ENCODE measurements at places on chromosomes 2 and 18.

- no peaks in the 10 kb centered on the region for H3K36me3 ChIP-seq
- peaks cover 37% of the 10 kb centered on the region for H3K27me3 ChIP-seq
- H3K27ac ChIP-seq: no peak overlapping the region
- no peak overlapping the region for H3K4me3 ChIP-seq
- no peak for DNase-seq
Measured at GRCh38 chr2:73272270-73272669, 12.0 kb downstream of the FBXO41 start.

DNA sequence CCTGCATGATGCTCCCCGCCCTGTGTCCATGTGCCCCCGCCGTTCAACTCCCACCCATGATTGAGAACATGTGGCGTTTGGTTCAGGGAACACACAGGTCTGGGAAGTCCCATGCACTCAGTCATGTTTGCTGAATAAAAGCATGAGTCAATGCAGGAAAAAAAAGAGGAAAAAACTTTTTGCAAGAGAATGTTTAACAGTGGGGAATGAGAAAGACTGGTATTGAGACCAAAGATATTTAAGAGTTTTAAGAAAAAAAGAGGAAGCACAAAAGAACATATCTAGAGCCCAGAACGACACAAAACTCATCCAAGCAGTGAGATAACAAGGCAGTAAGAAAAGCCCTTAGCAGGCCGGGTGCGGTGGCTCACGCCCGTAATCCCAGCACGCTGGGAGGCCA is 279.2 kb upstream of the THSD7B start:
- no peaks in the 10 kb centered on the region for H3K4me1 ChIP-seq
- no peak overlapping the region for H3K27ac ChIP-seq
- H3K4me3 ChIP-seq: no peak overlapping the region
- no peak for DNase-seq

GRCh38 chr2:144505245-144505831 is 14.6 kb downstream of the ZEB2 start:
- no peaks in the 10 kb centered on the region for H3K36me3 ChIP-seq
- H3K27me3 ChIP-seq: no peaks in the 10 kb centered on the region
- peaks cover 12% of the 10 kb centered on the region for H3K4me1 ChIP-seq
- peak; percentile 70 for DNase-seq
- no peak overlapping the region for H3K4me3 ChIP-seq

GRCh38 chr2:102264952-102265351 is 46.4 kb upstream of the IL1RL1 start:
- H3K27ac ChIP-seq: no peak overlapping the region
- no peaks in the 10 kb centered on the region for H3K36me3 ChIP-seq
- H3K4me3 ChIP-seq: no peak overlapping the region
- no peak for DNase-seq

DNA sequence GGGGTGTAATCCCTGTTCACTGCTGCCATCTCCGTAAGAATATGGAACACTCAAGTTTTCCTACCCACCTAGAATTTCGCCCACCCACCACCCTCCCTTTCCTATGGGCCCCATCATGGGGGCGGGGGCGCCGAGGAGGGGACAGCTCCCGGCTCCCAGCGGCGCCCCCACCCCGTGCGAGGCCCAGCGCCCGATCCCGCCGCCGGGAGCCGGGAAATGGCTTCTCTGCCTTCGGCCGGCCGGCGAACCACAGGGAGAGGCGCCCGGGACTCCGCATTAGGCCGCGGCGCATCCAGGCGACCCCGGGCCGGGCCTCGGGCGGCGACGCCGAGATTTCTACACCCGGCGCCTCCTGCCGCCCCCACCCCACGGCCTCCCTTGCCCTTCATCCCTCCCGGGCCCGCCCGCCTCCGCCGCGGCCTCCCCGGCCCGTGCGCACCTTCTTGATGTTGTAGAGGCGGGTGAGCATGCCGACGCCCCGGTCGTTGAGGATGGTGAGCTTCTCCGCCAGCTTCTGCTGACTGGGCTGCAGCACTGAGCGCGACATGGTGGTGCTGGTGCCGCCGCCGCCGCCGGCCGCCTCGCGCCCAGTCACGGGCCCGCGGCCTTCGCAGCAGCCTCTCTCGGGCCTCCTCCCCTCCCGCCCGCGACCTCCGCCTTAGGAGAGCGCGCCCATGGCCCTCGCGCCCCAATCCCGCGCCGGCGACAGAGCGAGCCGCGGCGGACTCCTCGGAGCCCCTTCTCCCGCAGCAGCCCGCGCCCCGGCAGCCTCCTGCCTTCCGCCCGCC is 510 bp downstream of the NCKAP1 start:
- DNase-seq: no peak
- H3K4me3 ChIP-seq: peak overlapping the region; percentile 97
- no peaks in the 10 kb centered on the region for H3K27me3 ChIP-seq
- peaks cover 2% of the 10 kb centered on the region for H3K4me1 ChIP-seq
- H3K36me3 ChIP-seq: no peaks in the 10 kb centered on the region
- peak overlapping the region; percentile 82 for H3K27ac ChIP-seq
